ENCODE measurements at places on chromosomes 13 and 19.

GRCh38 chr13:29059800-29060199, 239.7 kb downstream of the MTUS2 start:
- no peak for DNase-seq

- no peak for DNase-seq
These were observed 195.8 kb downstream of the FOXO1 start for GRCh38 chr13:40470660-40471059.

DNA sequence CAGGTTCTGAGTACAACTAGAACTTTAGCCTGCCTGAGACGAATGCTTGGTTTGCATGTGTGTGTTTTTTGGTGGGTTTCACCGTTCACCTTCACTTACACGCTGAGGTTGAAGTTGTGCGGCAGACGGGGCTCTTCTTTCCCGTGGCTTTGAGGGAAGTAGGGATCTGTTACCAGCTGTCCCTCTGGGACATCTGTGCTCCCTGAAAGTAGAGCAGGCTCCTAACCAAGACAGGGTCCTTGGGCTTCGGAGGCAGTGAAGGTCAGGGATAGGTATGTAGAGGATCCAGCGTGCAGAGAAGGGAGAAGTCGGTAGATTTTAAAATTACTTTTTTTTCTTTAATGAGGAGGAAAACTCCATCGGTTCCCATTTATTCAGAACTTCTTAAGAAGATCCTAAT, 48.7 kb downstream of the ZNF536 start:
- no peak for DNase-seq

DNA sequence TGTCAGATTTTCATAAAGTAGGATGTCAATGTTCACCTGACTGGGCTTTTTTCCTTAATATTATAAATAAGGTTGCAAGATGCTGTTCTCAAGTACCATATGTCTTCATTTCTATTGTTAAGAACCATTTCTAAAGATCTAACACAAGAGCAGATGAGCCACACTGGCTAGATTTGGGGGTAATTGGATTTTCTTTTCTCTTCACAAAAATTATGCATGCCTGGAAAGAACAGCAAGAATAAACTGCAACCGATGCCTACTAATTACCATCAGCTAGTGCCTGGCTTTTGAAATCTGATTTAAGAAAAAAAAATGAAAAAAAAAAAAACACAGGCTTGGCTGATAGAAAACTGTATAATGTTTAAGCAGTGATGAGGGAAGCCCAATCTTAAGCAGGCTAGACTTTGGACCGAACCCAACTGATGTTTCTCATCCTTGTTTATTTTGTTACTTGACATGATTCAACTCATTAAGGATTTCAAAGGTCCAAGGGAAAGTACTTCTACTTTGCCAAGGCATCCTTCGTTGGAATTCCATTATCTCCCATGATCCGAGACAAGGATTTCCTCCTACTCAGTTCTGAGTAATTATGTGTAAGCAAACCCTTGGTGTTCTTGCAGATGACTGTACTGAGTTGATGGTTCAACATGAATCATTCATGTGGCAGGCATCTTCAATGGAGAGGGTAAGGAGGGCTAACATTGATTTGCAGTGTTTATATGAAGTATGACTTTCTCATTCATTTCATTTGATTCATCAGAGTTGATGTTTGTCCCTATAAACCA, 300.5 kb downstream of the SPRY2 start:
- DNase-seq, result no peak

DNA sequence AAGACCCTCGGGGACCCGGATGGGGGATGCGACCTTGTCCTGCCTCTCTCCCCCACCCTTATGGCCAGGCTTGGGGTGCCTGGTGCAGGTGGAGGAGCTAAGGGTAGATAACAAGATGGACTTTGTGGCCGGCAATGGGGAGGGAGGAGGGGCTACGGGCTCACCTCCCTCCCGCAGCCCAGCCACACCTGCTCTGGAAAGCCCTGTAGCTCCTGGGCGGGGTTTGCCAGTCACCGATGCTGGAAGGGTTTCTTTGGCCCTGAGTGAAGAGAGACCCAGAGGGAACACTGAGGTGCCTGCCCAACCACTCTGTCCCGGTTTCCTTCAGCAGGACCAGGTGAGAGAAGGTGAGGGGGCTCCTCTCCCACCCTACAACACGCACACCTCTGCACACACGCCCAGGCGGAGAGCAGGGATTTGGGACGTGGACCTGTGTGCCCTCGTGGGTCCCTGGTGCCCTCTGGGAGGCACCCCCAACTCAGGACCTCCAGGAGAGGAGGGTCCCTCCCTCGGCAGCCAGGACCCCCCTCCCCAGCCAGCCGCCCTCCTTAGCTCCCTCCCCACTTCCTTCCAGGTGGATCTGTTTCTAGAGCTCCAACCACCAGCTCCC, at the start of gene FUT2:
Gene FUT2 (plus strand): TSS at position 229 of the 610 bp plus-strand sequence. CDS start 6,986 bp downstream, outside the sequence.
- no peak for DNase-seq

DNA sequence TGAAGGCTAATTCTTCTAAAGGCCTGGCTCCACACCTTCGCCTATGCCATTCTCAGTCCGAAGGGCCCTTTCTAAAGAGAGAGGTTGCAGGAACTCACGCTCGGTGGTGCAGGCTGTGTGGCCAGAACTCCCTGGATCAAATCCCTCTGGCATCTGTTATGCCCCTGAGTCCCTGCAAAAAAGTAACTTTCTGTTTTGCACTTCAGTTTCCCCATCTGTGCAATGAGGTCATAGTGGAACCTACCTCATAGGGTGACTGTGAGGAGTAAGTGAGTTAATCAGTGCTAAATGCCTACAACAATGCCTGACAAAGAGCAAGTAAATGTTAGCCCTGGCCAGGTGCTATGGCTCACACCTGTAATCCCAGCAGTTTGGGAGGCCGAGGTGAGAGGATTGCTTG, 7.3 kb downstream of the IGSF23 start:
- DNase-seq, result no peak

DNA sequence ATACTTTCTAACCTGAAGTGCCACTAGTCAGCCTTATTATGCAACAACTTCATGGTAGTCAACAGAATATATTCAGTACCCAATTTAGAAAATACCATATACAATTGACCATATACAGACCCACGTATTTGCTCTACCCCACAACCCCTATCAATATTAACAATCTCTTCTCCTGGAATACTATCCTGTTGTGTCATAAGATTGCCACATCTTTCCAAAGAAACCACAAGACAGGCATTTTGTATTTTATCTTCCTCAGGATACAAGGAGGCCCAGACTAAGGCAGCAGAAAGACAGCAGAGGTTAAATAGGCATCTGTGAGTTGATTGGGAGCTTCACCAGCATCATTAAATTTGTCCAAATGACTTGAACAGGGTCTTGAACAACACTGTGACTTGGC, 4.5 kb downstream of the SPART start:
- DNase-seq, result no peak

DNA sequence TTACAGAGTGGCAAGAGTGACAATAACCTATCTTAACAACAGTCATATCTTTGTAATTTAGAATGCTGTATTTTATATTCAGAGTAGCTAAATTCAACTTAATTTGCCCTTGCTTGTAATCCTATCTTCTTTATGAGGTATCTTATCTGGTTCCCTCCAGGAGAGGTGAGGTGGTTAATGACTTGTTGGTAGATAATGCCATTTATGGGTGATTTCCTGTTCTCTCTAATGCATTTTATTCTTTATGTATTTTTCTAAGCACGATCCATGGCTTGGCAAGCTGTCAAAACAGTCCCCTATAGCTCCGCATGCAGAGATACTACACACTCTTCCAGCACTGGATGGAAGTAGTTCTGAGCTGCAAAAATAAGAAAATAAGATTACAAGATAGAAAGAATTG, 267.9 kb downstream of the LMO7 start:
- no peak for DNase-seq

DNA sequence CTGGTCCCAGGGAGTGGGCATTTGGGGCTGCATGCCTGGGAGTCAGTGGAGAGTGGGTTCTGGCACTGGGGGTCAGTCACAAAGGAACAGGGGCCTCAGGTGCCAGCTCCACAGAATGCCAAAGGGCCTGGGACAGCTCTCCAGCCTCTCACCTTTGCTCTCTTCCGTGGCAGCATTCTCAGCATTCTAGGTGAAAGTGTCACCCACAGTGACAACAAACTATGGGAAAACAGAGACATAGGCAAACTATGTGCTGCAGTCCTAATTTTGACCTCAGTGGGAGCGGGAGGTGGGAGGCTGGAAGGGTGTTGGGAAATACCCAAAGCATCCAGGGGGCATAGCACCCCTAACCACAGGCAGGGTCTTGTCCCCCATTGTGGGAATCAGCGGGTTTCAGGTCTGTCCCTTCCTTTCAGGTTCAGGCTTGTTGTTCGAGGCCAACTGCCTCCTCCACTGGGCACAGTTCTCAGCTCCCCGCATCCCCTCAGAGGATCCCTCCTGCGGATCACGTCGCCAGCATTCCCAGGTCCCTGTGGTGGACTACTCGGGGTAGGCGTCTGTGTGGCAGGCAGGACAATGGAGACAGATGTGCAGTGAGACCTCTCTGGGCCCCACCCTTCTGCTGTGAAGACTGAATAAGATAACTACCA, 52.4 kb downstream of the TSHZ3 start:
- DNase-seq, result no peak

- DNase-seq, result no peak
These were observed 635.3 kb downstream of the UQCRFS1 start for GRCh38 chr19:28577666-28578065.

- no peak for DNase-seq
These were observed 136.4 kb upstream of the HTR2A start for GRCh38 chr13:47033216-47033615.

GRCh38 chr19:13163609-13164342, 13.6 kb downstream of the IER2 start:
- DNase-seq, result no peak

- no peak for DNase-seq
These were observed 597.3 kb downstream of the DCT start for GRCh38 chr13:93882086-93882651.

DNA sequence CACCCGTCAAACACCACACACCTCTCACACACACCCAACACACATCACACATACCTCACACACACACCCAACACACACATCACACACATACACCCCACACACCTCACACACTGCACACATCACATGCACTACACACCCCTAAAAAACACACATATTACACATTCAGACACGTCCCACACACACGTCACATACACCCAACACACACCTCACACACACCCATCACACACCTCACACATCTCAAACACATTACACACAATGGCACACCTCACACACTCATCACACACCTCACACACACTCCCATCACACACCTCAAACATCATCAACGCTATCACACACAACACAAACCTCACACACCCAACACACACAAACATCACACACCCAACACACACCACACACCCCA, 133.1 kb downstream of the CRYL1 start:
- DNase-seq, result no peak

- DNase-seq, result no peak
These were observed 218.9 kb upstream of the MAB21L1 start for GRCh38 chr13:35695448-35695770.

- DNase-seq, result no peak
These were observed 4.8 kb downstream of the PIAS4 start for GRCh38 chr19:4012092-4012974.

DNA sequence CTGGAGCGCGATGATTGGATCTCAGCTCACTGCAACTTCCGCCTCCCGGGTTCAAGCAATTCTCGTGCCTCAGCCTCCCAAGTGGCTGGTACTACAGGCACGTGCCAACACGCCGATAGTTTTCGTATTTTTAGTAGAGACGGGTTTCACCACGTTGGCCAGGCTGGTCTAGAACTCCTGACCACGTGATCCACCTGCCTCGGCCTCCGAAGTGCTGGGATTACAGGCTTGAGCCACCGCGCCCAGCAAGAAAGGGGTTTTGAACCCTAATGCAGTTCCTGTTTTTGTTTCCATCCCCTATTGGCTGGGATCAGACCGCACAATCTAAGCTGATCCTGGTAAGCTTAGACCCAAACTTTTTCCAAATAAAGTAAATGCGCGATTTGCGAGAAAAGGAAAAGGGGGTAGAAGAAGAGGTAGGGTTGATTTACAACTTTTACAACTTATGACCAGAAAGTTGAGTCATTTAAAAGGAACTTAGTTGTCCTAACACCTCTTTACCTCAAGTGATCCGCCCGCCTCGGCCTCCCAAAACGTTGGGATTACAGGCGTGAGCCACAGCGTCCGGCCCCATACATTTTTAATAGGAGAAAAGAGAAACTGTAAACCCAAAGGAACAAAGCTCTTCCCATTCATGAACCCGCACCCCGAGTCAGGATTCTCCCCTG, 764 bp downstream of the ZNF626 start:
- no peak for DNase-seq

- DNase-seq, result peak; percentile 40
These were observed 73.4 kb upstream of the FLT1 start for GRCh38 chr13:28568286-28568685.

- DNase-seq, result no peak
These were observed 110.2 kb downstream of the TEX26 start for GRCh38 chr13:31042481-31043165.

GRCh38 chr13:95457294-95457693, 95.2 kb upstream of the CLDN10 start:
- DNase-seq, result no peak

DNA sequence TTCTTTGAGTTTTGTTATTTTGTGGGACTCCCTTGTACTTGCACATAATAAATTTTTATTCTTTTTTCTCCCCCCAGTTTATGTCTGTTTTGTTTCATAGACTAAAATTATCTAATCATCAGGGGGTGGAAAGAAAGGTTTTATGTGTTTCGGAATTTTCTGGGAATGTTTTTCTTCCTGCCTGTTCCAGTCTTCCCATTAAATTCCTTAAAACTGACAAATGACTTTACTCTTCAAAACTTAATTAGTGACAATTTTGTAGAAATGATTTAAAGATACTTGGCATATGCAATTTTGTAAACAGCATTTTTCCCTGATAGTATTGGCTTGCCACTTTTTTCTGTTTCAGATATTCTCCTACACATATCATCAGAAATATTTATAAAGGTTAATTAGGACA, 1813.4 kb downstream of the PCDH9 start:
- DNase-seq, result no peak

DNA sequence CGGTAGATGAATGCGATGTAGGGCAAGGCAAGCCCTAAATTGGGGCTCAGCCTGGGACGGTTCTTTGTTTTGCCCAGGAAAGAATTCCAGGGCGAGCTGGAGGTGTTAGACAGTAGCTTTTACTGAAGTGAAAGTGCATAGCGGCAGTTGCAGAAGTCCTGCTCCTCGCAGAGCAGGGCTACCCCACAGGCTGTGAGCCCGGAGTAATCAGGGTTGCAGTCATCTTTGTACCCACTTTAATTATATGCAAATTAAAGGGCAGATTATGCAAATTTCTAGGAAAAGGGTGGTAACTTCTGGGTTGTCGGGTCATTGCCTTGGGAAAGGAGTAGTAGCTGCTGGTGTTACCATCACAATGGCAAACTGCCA, 30.5 kb downstream of the VAV1 start:
- no peak for DNase-seq
